ENCODE measurements at places on chromosomes 12 and 14. TPM values are rescaled to one million over a fixed set of nuclear protein-coding genes. Genes with fewer than 3 reads are reported as not detected.

GRCh38 chr12:12927211-12928079 is 24.5 kb downstream of the GPRC5D start:
- DNase-seq, result peak; percentile 93

GRCh38 chr12:113299619-113300237 is 35.2 kb downstream of the SLC8B1 start:
- no peak for DNase-seq

The KRT74 gene
- polyA plus RNA-seq, result not detected

- DNase-seq, result no peak
These were observed 3.2 kb upstream of the TCP11L2 start for GRCh38 chr12:106299202-106299774.

The TRHDE gene
- 1.9 TPM for polyA plus RNA-seq

The SPSB2 gene
- 12.5 TPM for polyA plus RNA-seq

The LRTM2 gene
- not detected for polyA plus RNA-seq

DNA sequence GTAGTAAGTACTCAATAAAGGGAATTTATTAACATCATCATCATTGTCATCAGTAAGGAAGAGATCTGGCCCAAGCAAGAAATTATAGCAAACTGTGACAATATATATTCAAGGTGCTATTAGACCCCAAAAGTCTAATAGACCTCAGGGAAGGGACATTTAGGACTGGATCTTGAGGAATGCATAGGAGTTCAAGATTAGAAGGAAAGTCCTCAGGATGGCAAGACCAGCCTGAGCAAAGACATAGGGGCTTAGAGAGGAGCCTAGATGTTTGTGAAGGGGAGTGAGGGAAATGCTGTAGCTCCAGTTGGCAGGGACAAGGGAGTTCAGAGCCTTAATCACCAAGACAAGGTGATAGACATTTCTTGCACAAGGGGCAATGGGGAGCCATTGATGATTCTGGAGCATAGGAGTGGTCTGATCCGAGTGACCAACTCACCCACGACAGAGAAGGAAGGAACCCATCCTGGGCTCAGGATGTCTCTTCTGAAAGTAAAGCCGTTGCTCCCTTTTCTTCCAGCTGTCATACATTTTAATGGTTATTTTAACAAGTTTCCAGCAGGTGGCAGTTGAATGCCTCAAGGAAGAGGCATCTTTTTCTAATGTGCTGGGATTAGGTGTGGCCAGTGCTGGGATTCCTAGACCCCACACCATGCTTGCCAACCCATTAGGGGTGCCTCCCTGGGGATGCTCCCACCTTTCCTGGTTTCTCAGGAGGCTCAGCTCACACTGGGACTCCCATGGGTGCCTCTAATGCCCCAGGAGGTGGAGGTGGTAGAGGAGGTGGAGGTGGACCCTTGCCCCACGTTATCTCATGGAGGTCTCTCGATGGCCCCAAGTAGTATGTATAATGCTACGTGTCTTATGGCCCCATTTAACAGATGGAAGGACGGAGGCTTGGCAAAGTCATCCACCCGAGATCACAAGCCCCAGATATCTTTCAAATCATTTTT is 37.8 kb downstream of the PHETA1 start:
- no peak for DNase-seq

GRCh38 chr12:70467918-70468733 is 102.0 kb downstream of the KCNMB4 start:
- no peak for DNase-seq

GRCh38 chr14:63276492-63277342 is 42.0 kb downstream of the GPHB5 start:
- no peak for DNase-seq

DNA sequence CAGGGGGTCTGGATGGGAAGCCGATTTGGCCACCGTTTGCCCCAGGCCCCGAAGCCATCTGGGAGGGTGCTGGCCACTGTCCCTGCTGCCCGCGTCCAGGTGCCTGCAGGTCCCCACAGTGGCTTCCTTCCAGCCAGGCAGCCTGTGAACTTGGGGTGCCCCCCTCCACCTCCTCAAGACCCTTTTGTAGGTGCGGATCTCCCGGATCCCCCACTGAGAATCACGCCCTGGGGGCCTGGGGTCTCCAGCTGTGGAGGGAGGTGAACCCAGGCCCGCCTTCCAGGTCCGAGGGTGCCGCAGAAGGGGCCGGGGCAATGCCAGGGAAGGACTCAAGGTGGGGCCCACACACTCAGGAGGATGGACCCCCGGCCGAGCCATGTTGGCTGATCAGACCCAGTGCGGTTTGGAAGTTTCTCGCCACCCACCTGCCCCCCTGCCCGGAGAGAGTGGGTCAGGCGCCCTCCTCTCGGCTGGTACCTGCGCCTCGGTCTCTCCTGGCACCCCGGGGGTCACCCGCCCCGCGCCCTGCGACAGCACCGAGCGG is 1.7 kb downstream of the MMP17 start:
- DNase-seq, result no peak

The PRR4 gene
- 4.3 TPM for polyA plus RNA-seq

The CIROP gene
- not detected for polyA plus RNA-seq

The NFATC4 gene
- polyA plus RNA-seq, result 97.9 TPM

DNA sequence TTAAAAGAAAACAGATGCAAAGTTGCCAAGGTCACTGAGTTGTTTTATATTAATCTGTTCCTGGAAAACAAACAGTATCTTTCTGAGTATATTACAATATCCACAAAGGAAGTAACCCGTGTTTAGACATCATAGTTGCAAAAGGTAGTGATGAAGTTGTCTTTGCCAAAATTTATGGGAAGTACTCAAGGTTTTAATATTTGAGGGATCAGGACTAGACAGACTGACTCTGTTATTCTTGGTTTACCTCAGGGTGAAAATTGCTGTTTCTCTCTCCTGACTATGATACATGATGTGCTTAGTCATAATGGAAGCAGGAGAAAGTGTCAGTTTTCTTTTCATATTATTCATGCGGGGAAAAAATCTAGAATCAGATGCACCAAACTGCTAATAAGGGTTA is 28.3 kb downstream of the TMEM233 start:
- no peak for DNase-seq

DNA sequence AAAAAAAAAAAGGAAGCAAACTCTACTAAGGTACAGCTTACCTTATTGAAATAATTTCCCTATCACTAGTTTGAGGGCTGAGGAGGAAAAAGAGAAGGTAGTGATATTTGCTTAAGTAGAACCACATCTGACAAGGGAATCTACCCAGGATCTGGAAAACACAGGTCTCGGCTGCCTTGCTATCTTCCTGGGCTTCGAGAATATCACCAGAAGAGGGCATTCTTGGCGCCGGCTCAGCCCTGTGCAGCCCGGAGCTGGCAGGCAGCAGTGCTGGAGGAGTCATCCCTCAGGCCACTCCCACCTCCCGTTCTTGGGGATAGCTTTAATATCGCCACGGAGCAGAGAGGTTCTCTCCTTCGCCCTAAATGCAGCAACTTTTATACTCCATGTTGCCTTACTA is 1181.2 kb downstream of the VRK1 start:
- DNase-seq, result peak; percentile 82

DNA sequence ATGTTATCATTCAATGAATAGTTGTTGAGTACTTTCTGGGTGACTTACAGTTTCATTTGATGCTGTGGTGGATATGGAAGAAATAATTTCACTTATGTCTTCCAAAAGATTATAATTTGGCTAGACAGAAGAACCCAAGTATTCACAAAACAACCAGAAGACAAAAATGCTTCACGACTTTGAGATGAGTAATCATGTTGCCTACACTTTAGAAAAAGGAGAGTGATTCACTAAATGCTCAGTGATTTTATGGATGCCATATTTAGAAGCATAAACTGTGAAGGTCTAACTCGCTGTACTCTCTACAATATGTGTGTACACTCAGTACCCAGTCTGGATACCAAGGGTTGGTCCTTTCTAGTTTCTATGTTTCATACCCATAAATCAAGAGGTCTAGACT is 101.3 kb upstream of the E2F7 start:
- DNase-seq, result no peak

- no peak for DNase-seq
These were observed 870 bp upstream of the HOXC13 start for GRCh38 chr12:53937596-53938325.

Data from pancreas (tissue), 10 donors.